ENCODE measurements at places on chromosomes 3 and 15.

DNA sequence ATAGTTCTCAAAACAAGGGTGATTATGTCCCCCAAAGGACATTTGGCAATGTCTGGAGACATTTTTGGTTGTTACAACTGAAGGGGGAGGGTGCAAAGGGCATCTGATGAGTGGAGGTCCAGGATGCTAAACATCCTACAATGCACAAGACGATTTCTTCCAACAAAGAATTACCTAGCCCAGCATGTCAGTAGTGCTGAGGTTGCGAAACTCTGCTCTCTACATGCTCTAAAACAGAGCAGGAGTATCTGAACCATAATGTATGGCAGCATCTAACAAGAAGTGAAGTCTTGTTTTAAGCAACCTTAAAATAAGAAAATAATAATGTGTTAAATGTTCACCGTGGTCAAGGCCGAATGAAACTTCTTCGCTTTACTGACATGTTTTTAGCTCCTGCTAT, 7.0 kb downstream of the GYG1 start:
- DNase-seq: no peak

- no peak for DNase-seq
Observed at GRCh38 chr3:121231872-121232271, 313.9 kb downstream of the POLQ start.

DNA sequence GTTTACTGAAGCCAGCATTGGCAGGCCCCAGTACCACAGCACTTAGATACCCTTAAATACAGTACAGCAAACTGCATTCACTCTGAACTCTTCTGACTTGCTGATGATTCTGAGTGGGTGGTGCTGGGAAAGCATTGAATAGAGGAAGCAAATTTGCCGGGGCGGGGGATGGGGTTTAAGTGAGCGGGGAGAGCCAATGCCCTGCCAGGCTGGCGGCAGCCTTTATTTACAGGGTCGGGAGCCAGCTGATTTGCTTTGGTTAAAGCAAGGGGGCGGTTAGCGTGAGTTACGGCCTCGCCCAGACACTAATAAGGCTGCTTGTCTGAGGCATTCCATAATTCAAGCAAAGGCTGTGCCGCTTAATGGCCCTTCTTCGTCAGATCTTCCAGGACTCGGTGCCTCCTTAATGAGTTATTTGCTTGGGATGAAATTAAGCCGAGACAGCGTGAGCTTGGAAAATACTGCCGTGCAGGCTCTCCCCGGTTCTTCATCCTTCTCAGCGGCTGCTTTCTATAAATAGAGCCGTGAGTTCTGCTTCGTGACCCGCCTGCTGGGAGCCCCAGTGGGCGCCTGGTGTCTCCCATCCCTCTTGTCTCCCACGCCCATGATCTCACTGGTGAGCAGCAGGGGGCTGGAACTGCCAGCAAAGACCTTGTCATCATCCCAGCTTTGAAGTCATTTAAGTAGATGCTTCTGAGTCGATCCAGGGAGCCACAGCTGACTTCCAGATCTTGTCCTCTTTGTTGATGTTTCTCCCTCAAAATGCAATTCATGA, 25.8 kb downstream of the SPSB4 start:
- DNase-seq: no peak

DNA sequence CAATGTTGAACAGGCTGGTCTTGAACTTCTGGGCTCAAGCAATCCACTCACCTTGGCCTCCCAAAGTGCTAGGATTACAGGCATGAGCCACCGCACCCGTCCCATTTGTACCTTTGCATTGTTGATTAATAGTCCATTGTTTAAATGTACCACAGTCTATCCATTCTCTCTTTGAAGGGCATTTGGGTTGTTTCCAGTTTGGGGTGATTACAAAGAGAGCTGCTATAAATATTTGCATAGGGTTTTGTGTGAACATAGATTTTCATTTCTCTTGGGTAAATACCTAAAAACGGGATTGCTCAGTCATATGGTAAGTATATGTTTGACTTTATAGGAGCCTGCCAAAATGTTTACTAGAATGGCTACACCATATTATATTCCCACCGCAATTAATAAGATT, 13.7 kb upstream of the PTPRG start:
- DNase-seq: no peak

- no peak for DNase-seq
Observed at GRCh38 chr3:156158656-156159295, 38.4 kb downstream of the KCNAB1 start.
